Kidney tubule cell (primary cell): ENCODE measurements at places on chromosomes 7 and 10.

- DNase-seq, result no peak
Measured at GRCh38 chr7:3540456-3541220, 239.6 kb downstream of the SDK1 start.

- DNase-seq, result peak; percentile 67
Measured at GRCh38 chr10:5447611-5448071, 35.3 kb downstream of the NET1 start.

GRCh38 chr10:200405-200804, 65.2 kb downstream of the ZMYND11 start:
- no peak for DNase-seq

DNA sequence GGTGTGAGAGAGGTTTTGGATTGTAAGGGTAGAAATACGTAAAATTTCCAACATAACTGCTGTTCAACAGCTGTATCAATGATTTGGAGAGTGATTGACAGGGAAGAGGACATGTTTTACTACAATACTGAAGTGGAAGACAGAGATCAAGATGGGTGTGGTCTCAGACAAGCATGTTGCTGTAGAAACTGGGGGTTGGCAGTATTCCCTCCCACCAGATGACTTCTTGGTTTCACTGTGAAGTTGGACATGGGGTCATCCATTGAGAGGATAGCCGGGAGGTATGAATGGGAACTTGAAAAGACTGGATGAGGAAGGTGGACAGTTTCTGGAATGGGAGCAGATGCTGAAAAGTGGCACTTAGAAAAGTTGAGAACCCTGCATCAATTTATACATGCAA, 95.3 kb upstream of the HDAC9 start:
- no peak for DNase-seq

GRCh38 chr7:105800442-105800841, 76.0 kb downstream of the ATXN7L1 start:
- no peak for DNase-seq

- no peak for DNase-seq
Measured at GRCh38 chr7:94177441-94177840, 173.3 kb upstream of the BET1 start.

DNA sequence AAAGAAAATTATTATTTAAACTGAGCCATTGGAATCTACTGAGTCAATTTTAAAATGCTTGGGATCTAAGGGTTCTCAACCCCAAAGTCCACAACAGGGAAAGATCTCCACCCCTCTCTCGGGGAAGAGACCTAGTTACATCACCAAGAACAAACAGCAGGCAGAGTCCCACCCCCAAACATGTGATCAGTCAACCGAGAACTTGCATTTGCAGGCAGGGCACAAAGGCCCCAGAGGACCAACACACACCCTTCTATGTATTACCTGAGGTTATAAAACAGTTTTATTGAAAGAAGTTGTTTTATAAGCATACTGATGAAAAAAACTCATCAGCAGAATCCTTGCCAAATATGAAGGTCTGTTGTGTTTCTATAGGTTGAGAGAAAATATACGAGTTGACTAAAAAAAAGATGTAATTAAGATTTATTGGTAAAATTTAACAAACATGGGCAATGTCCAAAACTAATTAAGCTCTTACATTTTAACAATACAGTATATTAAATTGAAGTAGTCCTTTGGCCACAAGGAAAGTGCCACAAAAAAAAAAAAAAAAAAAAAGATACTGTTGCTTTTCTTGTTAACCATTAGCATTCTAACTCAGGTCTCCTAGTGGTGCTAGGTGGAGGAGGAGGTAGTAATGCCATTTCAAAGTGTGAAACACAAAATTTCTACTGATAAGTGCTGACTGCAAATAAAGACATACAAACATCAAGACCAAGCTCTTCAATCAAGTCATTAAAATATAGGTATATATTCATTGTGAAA, 975 bp upstream of the USP54 start:
- peak; percentile 85 for DNase-seq

DNA sequence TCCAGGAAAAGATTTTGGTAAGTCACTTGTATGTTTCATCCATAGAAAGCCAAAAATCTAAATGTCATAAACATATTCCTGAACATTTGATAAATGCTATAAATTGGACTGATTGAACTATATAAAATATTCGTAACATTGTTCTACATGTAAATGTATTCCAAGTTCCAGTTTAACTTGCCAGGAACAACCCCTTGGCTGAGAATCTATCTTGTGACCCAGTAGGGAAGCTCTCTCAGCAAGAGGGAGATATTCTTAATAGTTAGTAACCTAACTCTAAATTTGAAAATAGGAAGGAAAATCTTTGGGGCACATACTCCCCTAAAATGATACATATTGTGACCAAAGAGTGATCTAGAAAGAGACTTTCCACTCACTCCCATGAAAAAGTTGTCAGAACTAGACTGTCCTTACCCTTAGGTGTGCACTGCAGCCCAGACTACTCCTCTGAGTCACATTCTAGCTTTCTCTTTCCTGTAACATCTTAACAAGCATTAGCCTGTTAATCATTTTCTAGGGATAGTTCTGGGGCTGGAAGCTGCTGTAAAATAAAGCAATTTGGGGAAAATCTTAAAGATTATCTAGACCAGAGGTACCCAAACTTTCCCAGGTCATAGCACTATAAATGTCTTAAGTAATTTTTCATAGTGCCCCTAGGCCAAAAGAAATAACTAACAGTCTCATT, 73.7 kb upstream of the SKAP2 start:
- peak; percentile 77 for DNase-seq

DNA sequence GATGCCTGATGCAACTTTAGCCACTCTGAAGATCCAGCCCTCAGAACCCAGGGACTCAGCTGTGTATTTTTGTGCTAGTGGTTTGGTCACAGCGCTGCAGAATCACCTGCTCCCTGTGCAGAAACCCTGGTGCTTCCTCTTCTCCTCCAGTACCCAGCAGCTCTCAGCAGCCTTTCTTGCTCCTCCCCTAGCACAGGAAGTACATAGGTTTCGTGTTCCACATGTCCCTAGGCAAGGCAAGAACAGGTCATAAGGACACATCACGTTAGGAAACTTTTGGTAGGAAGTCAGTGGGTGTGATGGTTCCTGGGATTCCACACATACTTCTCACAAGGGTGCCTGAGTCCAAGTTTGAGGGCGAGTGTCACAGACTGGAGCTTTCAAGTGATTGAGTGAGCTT, 167.9 kb upstream of the PRSS1 start:
- peak; percentile 64 for DNase-seq

- no peak for DNase-seq
Measured at GRCh38 chr7:2722591-2722990, 34.6 kb downstream of the AMZ1 start.

- no peak for DNase-seq
Measured at GRCh38 chr10:114515298-114515914, 111.1 kb upstream of the AFAP1L2 start.

DNA sequence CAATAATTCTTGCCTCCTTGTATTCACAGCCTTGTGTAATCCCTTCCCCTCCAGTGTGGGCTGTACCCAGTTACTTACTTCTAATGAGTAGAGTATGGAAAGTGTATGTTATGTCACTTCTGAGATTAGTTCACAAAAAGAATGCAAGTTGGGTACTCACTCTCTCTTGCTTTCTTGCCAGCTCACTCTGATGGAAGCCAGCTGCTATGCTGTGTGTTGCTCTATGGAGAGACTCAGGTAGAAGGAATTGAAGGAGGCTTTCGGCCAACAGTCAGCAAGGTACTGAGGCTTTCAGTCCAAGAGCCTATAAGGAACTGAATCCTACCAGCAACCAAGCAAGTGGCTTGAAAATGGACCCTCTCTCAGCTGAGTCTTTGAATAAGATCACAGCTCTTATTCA, 9.7 kb upstream of the BICC1 start:
- DNase-seq, result no peak

- DNase-seq, result no peak
Measured at GRCh38 chr10:93221521-93221920, 147.8 kb downstream of the CYP26A1 start.

DNA sequence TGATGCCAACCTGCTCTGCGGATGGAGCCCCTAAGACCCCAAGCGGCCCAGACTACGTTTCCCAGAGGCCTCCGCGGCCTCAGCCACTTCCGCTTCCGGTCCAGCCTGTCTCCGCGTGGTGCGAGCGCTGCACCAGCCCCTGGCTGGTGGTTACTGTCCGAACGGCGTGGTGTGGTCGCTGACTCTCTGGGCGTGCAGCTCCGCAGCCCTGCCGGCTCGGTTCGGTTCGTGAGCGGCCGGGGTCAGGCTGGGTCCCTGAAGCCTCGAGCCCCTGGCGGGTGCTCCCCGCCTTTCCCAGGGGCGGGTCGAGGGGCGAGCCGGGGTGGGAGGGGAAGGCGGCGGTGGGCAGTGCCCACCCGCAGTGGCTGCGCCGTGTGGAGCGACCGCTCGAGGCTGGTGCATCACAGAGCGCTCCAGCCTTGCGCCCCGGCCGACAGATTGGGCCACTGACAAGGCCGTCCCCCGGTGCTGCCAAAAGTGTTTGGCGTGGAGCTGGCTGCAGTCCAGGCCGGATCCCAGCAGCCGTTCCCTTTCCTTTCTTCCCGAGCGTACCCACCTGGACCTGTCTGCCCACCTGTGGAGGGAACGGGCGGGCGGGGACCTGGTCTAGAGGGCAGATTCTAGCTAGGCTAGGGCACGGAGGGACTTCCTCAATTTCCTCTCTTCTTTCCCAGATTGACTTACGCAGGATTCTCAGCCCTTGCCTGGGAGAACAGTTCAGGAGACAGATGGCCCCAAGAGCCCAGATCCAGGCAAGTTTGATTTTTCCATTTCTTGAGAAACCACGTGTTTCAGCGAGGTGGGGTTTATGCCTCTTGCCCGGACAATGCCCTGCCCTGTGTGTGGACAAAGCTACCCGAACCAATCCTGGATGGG, at the start of gene ZNF485:
Gene ZNF485 (plus strand): TSS at position 116 of the 876 bp plus-strand sequence. CDS start 613 bp downstream, at position 729.
- peak; percentile 70 for DNase-seq

DNA sequence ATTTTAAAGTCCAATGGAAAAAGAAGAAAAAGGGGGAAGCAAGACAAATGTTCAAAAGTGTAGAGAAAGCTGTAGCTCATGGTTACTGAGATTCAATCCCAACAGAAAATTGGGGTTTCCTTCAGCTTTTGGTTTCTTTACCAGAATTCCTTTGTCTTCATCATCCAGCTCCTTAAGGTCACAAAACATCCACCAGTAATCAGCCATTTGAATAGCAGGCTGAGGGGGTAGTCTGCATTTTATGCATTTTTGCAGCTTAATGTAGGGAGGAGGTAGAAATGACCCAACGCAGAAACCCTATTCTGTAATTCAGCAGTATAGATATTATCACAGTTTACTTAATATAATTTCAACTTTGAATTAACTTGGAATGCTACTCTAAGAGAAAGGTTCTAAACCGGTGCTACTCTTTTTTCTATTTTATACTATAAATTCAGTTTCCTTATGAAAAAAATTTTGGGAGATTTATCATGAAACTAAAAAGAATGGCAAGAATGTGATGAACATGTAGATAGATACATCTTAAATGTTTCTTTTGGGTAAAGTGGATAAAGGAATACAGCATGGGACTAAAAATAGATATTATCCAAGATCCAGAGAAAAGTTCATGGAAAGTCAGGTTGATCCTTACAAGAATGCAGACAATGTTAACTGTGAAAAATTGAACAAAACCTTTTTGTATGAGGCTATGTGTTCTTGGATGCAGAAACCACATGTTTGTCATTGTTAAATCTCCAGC, 596.9 kb downstream of the PHTF2 start:
- no peak for DNase-seq

GRCh38 chr7:51430480-51431086, 114.0 kb upstream of the COBL start:
- DNase-seq, result peak; percentile 52

- peak; percentile 39 for DNase-seq
Measured at GRCh38 chr7:142542942-142543341, 206.3 kb upstream of the PRSS1 start.

DNA sequence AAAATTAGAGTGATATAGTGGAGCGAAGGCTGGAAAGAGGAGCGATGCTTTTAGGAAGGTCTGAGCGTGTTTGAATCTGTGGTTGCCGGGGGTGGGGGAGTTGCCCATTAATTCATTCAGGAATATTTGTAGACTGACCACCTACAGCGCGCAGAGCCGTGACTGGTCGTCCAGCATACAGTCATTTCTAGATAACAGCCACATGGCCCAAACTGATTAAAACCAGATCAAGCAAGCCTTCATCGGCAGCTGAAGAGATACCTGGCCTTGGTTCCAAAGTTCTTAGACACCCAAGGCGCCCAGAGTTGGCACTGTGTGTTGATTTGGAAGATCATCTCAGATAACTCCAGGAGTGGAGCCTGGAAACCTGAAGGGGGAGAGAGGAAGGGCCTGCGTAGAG, 1.7 kb downstream of the PROSER2 start:
- DNase-seq, result peak; percentile 49

- no peak for DNase-seq
Measured at GRCh38 chr10:6494936-6495592, 85.0 kb downstream of the PRKCQ start.

GRCh38 chr7:34354011-34354410, 304.0 kb upstream of the NPSR1 start:
- DNase-seq, result no peak

- peak; percentile 63 for DNase-seq
Measured at GRCh38 chr7:47581804-47582763, at the start of gene TNS3. TNS3 (minus strand) TSS chr7:47582111; CDS start chr7:47439636, 142,475 bp downstream.

GRCh38 chr7:128744366-128744905, 5.3 kb downstream of the CALU start:
- no peak for DNase-seq
